NCI-H1930 (cell line): ENCODE measurements at places on chromosomes 11 and 22.

- no peak for DNase-seq
Measured at GRCh38 chr11:42169191-42169590, 709.7 kb upstream of the LRRC4C start.

DNA sequence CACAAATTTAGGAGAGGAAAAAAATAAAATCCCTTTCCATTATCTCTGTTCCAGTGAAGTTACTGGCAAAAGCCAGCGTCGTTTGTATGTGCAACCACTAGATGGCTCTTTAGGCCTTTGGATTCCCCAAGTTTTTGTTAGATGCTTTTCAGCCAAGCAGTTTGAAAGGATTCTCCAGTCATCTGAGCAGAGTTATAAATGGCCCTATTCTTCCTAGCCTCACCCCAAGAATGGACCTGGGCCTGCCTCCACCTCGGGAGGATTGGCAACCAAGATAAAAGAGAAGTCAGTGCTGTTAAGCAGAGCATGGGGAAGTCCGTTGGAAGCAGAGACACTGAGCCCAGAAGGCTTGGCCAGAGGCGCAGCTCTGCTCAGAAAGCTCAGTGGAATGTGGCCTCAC, 15.4 kb downstream of the FAM181B start:
- DNase-seq, result no peak

GRCh38 chr22:46537225-46537945, at the start of gene CELSR1:
CELSR1 (minus strand) TSS chr22:46537620; CDS start chr22:46537170, 450 bp downstream.
- DNase-seq, result peak; percentile 29

DNA sequence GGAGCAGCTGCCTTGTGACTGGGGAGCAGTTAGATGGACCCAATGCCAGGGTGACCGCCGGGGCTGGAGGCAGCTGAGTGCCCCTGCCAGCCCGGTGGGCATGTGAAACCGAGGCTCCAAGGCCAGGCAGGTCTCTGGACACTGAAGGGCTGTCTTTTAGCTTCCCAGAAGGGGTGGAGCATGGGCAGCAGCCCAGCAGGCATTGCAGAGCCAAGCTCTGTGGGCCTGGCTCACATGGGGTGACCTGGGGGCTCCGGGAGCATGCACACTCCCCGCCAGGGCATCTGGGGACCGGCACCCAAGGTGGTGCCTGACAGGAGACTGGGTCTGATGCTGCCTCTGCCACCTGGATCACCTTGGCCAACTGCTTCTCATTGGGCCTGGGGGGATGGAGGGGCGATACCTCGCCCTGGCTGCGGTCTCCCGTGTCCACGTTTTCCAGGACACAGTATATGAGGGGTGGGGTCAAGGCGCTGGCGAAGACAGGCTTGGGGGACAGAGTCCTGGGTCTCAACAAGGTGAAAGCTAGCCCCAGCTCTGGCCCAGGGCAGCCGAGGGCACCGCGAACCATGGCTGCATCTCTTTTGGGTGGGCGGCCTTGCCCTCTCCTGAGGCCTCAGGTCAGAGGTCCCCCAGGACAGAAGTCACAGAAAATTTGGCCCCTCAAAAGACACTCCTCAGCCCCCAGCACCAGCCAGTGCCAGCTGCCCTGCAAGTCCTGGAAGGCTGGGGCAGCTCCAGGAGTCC, 3.5 kb downstream of the INS start:
- no peak for DNase-seq

DNA sequence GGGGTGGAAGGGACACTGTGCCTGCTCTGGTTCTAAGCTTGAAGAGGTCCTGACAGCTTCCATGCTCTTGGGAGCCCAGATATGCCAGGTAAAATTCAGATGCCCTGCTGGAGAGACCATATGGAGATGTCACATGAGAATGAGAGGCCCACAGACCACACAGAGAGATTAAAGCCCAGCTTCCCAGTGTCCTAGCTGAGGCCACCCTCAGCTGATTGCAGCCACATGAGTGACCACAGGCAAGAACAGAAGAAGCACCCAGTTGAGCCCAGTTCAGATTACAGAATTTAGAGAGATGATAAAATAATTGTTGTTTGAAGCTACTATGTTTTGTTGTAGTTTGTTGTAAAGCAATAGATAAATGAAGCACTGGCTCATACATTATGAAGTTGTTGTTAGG, 14.4 kb upstream of the PVALB start:
- no peak for DNase-seq

GRCh38 chr11:73333173-73333572, 25.1 kb downstream of the ARHGEF17 start:
- no peak for DNase-seq

- no peak for DNase-seq
Measured at GRCh38 chr22:22996511-22997261, 73.6 kb upstream of the GNAZ start.

DNA sequence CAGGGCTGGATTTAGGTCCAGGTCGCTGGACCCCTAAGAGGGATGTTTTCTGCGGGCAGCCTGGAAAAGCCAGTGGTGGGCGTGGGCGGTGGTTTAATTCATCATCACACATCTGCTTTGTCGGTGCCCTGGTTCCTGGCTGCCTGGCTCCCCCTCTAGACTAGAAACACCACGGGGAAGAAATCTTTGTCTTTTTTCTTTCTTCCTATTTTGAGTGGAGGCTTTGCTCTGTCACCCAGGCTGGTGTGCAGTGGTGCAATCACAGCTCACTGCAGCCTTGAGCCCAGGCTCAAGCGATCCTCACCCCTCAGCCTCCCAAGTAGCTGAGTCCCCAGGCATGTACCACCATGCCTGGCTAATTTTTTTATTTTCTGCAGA, 86.6 kb upstream of the LINC01488 start:
- DNase-seq, result no peak

DNA sequence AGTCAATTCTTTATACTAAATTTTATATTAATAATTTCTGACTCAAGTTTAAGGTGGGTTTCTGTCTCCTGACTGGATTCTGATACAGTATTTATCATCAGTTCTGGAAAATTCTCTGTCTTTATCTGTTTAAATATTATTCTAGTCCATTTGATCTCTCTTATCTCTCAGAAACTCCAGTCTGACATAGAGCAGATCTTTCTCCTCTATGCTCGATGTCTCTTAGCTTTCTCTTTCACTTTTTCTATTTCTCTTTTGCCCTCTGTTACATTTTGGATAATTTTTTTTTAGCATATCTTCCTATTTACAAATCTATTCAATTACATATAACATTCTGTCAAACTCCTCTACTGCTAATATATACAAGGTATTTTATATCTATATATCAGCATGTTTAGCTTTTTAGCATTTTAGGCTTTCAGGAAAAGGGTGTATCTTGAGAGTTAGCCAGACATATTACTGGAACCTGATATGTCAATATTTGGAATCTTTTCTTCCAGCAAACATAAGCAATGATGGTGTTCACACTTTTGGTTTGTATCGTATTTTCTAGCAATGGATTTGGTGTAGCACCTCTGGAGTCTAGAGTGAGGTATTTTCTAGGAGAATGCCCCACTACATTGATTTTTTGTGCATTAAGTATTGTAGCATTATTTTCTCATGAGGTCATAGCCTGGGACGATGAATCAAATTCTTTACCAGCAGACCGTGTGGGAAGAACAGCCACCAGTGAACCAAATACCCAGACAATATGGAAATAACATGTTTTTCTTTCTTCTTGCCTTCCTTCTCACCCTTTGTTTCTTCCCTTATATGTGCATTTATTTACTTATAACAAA, 4.1 kb upstream of the NNMT start:
- no peak for DNase-seq

DNA sequence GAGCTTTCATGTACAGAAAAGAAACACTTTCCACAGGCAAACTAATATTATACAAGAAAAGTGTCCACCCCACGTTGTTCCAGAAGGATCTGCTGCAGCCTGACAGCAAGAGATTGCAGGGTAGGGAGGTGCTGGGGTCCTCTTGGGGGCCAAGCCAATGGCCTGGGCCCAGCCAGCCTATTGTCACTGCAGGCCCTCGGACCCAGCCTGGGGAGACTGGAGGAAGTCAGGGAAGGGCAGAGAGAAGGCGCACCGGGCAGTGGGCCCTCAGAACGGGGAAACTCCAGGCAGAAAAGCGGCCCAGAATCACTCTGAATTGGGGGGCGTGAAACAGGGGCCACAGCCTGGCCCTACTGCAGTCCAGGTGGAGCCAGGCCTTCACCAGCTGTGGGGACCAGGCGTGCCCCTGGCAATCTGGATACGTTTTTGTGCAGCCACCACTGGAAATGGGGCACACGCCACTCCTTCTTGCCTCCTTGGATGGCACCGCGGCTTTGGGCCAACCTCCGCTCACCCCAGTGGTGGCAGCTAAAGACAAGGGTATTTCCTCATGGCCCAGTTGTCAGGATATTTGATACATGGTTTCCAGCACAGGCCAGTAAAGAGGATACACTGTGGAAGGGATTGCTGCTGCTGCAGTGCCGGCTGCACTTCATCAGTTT, 3.9 kb upstream of the NAP1L4 start:
- no peak for DNase-seq

- DNase-seq, result no peak
Measured at GRCh38 chr11:283405-284104, 5.3 kb downstream of the NLRP6 start.

GRCh38 chr22:25025491-25026400, 73.2 kb downstream of the KIAA1671 start:
- DNase-seq, result no peak

GRCh38 chr11:46676436-46677158, 23.8 kb downstream of the ARHGAP1 start:
- DNase-seq, result no peak

DNA sequence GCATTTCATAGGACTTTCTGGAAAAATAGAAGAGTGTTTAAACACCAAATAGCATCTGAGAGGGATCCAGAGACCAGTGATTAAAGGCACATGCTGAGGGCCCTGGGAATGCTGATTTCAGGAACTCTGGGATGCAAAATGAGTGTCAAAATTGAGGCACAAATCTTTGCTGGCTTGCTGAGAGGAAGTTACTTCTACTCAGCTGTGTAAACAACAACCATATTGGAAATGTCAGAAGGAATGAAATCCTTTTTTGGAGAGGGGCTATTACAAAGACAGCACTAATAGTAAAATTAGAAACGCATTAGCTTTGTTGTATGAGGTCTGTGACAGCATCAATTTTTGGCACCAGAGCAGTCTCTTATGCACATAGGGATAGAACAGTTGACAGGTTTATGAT, 267.8 kb upstream of the RAG2 start:
- DNase-seq, result no peak
